D341Med (cell line): ENCODE measurements at places on chromosomes 3 and 15.
A peak's percentile ranks its signal among the peaks of the same experiment; 100 is the strongest.

DNA sequence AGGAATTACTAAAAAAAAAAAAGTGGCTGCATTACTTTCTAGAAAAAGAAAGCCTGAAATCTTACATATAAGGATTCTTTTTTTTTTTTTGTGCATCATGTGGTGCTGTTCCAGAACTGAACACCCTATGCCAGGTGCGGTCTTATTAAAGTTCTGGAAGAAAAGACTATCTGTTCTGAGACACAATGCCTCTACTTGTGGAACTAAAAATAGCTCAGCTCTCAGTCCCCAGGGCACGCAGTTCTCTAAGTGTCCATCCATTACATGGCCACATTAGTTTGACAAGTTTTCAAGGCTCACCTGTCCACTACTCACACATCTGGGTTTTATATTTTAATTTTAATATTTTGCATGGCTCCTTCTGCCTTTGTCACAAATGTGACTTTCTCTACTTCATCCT lies 126.6 kb upstream of the ADAMTS9 start:
- DNase-seq: no peak

GRCh38 chr3:61450866-61451265 lies 110.5 kb upstream of the PTPRG start:
- no peak for DNase-seq

DNA sequence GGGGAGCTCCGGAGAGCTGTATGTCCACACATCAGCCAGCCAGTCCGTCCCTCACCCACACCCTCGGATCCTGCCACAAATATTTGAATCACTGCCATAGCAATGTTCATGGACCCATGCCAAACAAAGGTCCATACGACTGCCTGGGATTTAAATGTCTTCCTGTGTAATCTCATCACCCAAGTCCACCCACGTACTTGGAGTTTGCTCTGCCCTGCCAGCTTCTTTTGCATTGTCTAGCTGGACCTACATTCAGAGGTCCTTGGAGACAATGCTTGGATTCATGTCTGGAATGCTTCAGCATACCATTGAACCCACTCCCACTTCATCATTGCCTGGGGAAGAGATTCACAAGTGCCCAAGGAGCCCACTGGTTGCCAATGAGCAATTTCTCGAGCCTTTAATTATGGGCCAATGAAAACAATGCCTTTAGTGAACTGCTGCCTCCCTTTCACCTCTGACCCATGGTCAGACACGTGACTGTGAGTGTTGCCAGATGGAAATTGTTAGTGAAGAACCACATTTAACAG lies 90.4 kb upstream of the PHLDB2 start:
- no peak for DNase-seq

DNA sequence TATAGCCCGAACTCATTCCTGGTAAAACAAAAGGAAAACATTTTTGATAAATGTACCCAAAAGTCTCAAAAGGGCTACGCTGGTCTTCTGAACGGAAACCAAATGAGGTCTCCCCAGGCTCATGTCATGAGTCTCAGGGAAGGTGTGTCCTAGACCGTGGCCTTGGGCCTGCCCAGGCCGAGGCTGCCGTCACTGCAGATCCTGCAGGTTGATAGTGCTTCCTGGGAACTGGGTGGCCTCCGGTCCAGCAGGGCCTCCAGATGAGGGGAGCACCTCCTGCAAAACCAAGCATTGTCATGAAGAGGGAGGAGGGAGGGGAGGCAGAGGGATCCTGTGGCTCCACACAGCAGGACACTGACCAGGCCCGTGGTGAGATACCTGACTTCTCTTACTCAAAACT lies 37.5 kb downstream of the ZXDC start:
- DNase-seq: peak; percentile 20

DNA sequence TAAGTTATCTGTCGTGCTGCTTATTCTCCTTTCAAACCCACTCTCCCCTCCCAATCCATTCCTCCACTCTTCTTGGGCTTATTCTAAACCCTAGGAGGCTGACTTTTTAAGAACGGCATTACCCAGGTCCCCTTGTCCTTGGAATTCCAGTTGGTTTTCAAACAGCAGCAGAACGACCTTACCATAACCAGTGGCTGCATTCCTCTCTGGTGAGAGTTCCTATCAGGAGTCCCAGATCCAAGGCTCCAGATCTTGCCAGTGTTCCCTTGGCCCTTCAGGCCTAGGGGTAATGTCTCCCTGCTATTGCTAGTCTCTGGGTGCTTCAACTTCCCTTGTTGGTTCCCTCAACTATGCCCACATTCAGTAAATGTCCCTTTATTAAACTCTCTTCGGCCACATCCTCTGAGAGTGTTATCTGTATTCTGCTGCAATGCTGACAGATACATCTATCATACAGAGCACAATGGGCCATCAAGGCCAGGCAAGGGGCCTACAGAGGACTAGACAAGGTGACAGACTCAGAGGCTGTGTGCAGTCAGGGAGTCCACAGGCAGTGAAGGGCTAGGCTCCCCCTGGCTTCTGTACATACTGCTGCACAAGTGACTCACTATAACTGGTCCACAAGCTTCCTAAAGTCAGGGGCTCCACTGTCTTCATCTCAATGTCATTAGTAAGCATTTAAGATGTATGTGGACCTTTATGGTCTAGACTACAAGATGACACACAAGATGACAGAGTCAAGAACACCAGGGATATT lies 10.1 kb downstream of the LYSMD2 start:
- no peak for DNase-seq

DNA sequence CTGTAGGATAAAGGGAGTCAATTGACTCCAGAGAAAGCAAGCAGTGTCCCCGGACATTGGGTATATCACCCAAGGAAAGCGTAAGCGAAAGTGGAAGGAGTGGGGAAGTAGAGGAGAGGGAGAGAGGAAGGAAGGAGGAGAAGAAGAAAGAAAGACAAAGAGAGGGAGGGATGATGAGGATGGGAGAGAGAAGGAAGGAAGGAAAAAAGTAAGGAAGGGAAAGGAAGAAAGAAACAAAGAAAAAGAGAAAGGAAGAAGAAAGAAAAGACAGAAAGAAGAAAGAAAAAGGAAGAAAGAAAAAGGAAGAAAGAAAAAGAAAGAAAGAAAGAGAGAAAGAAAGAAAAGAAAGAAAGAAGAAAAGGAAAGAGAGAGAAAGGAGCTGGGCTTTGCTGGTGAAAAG lies 839 bp downstream of the DNASE1L3 start:
- DNase-seq: no peak

DNA sequence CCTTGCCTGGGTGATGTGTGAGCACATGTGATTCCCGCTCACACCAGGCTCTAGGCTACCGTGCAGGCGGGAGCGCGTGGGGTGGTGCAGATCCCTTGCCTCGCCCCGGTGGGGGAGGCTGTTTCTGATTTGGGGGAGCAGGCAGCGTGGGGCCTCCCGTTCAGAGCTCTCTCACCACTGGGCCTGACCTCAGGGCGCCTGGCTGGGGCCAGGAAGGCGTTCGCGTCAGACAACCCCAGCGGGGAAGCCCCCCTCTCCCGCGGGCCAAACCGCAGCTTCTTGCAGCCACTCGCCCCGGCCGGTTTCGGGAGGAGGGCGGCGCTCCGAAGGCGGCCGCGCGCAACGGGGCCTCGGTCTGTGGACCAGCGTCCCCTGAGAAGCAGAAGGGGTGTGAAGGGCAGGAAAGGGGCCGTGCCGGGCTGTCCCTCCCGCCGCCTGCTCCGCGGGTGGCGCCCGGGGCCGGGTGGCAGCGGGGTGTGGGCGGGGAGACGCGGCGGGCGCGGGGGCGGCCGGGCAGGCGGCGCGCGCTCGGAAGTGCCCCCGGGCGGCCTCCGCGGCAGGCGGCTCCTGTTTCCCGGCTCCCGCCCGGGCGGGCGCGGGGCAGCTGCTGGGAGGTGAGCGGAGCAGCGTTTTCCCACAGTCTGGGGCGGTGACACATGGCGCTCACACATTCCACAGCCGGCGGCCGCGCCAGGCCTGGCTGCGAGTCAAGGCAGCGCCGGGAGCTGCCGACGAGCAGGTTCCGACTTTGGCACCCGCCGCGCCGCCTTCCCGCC lies 65.1 kb upstream of the HES1 start:
- DNase-seq: peak; percentile 86

- DNase-seq: no peak
Observed at GRCh38 chr3:71035314-71035713, 548.2 kb downstream of the FOXP1 start.

- DNase-seq: no peak
Observed at GRCh38 chr3:87694678-87695077, 364.1 kb downstream of the CGGBP1 start.
